Muscle of leg (tissue), 16 donors: ENCODE measurements at places on chromosomes 7 and 10. TPM values are rescaled to one million over a fixed set of nuclear protein-coding genes. Genes with fewer than 3 reads are reported as not detected.

DNA sequence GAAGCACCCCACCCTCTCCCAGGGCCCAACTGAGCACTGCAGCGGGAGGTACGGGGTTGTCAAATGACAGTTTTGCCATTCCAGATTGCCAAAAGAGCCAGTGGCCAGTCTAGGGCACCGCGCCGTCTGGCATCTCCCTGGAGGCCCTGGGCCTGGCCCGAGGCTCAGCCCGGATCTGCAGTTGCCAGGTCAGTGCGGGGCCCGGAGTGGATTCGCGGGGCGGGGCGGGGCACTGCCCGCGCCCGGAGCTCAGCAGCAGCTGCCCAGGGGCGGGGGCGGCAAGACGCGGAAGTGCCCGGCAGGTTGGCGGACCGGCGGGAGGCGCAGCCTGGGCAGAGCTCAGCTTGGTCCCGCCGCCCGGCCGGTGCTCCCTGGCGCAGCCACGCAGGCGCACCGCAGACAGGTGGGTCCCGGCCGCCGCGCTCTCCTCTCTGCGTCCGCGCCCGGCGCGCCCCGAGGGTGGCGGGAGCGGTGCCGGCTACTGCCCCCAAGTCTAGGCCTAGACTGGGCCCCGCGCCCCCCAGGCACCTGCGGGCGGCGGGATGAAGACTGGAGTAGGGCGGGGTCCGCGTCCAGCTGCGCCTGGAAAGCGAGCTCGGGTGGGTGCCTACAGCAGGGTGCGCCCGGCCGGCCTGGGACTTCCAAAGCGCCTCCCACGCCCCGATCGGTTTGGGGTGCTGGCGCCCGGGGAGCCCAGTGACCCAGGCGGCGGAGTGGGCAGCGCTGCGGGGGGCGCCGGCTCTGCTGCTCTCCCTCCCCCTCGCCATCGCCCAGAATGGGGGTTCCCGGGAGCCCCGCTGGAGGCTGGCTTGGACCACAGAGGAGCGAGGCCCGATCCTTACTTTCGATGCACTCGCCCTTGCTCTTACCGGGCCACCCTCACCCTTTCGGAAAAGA, at the start of gene IRF5:
Gene IRF5, plus strand, starts transcription at position 281 of the 897 bp plus-strand sequence. CDS start 4,155 bp downstream, outside the sequence.
- DNase-seq: peak; percentile 39

DNA sequence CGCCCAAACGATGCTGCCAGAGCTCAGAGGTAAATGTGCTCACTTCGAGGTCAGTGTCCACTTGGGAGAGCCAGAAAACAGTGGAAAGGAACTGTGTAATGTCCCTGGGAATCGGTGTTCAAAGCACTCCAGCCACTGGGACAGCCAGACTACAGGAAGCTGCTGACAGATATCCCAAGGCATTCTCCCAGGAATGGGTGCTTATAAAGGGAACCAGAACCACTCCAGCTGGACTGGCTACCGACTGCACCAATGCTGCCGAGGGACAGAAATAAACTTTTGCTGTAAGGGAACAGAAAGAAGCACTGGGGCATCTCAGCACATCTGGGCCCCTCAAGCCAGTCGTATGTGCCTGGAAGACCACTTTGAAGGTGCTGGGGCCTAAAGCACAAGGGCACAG, 76.7 kb downstream of the ATXN7L1 start:
- DNase-seq: no peak

- no peak for DNase-seq
These were observed 423.9 kb downstream of the CALN1 start for GRCh38 chr7:71988201-71988600.

GRCh38 chr10:110429301-110429700, 68.4 kb upstream of the DUSP5 start:
- no peak for DNase-seq

Gene UNCX
- total RNA-seq: not detected

GRCh38 chr10:98296524-98296923, 28.5 kb upstream of the LOXL4 start:
- DNase-seq: no peak
